ENCODE measurements at places on chromosomes 7 and 10. TPM values are rescaled to one million over a fixed set of nuclear protein-coding genes. Genes with fewer than 3 reads are reported as not detected.

DNA sequence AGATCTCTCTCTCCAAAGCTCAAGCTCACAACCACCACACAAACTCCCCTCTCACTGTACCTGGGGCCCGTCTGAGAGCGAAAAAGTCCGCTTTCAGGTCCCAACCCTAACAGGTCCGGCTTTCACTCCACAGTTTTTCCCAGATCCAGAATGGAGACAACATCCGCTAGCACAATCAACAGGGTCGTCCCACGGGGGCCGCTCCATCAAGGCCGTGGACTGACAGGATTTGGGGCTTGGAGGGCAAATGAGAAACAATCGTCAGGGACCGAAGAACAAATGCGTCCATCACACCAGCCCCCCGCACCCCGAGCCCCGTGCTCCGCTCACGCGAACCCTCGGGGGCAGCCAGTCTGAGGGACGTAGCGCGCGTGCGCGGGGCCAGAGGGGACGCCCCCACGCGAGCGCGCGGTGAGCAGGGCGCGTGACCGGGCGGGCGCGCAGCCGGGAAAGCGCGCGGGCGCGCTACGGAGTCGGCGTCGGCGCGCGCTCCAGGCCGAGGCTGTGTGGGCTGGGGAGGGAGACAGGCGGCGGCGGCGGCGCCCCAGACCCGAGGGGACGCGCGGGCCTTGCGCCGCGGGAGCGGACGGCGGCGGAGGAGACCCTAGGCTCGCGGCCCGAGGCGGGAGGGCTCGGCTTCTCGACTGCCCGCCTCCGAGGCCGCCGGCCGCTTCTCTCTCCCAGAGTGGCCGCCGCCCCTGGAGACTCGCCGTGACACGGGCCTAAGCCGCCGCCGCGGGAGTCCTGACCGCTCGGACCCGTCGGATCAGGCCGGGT is at the start of gene SLK:
TSS of gene SLK (plus strand) at position 470 of the 777 bp plus-strand sequence. CDS start 606 bp downstream, outside the sequence.
- peak; percentile 89 for DNase-seq

The CC2D2B gene
- total RNA-seq, result 1.5 TPM

The PRPS1L1 gene
- not detected for total RNA-seq

DNA sequence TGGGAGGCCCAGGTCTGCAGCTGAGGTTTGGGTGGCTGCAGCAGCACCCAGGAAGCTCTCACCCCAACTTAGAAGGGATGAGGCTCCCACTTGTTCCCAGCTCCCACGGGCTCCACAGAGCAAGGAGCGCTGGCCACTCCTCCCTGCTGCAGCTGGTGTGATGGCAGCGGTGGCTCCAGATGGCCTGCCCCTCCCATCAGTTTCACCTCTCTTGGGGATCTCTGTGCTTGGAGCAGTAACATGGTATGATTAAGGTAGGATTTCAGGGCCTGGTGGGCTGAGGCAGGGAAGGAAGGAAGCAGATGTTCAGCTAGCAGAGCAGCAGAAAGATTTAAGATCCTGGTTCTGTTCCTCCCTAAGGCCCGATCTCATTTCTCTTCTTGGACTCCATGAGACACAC is 66.8 kb upstream of the KIF5B start:
- no peak for DNase-seq

The HYCC1 gene
- 32.6 TPM for total RNA-seq

DNA sequence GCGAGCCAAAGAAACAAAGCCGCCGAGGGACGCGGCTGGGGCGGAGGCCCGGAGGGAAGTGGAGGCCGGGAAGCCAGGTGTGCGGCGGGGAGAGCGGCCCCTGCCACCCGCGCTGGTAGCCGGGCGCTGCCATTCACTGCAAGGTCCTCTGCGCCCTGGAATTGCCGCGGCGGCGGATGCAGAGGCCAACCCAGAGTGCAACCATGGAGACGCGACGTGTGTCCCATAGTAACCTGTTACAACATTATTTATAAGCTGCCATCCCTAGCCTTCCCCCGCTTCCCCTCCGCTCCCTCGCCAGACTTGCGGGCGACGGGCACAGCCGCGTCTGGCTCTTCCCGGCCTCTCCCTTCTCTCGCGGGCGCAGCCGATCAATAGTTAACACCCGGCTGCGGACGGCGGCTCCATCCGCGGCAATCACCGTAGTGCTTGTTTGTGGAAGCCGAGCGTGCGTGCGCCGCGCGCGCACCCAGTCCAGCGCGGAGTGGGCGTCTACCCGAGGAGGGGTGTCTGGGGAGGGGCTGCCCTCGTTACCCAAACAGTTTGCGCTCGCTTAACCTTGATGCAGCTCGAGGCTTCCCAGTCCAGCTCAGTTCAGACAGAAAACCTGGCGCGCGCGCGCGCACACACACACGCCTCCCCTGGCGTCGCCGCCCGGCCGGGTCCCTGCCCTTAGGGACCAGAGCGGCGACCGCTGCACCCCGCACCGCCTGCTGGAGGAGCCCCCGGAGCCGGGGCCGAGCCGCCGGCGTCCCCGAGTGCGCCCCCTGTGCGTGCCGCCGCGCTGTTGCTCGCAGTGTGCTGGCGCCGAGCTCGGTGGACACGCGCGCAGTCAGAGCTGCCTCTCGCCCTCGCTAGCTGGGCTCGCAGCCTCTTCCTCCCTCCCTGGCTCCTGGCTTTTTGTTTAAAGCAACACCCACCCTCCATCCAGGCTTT is 165.4 kb upstream of the DPP6 start:
- DNase-seq, result peak; percentile 63

The IFIT1B gene
- total RNA-seq, result not detected

The C7orf57 gene
- not detected for total RNA-seq

The CBLL1 gene
- 31.5 TPM for total RNA-seq

All from sigmoid colon (tissue), 7 donors.